ENCODE measurements at places on chromosomes 13 and 19.

DNA sequence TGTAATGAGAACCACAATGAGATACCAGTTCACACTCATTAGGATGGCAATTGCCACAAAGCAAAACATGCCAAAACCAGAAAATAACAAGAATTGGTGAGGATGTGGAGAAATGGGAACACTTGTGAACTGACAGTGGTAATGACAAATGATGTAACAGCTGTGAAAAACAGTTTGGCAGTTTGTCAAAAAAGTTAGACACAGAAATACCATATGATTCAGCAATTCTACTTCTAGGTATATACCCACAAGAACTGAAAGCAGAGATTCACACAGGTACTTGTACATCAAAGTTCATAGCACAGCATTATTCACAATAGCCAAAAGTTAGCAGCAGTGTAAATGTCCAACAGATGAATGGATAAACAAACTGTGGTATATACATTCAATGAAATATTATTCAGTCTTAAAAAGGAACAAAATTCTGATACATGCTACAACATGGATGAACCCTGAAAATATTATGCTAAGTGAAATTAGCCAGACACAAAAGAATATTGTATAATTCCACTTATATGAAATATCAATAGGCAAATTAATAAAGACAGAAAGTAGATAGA is 96.5 kb downstream of the UGGT2 start:
- DNase-seq: no peak

GRCh38 chr19:15292140-15292539 is 40.2 kb downstream of the BRD4 start:
- DNase-seq: no peak

DNA sequence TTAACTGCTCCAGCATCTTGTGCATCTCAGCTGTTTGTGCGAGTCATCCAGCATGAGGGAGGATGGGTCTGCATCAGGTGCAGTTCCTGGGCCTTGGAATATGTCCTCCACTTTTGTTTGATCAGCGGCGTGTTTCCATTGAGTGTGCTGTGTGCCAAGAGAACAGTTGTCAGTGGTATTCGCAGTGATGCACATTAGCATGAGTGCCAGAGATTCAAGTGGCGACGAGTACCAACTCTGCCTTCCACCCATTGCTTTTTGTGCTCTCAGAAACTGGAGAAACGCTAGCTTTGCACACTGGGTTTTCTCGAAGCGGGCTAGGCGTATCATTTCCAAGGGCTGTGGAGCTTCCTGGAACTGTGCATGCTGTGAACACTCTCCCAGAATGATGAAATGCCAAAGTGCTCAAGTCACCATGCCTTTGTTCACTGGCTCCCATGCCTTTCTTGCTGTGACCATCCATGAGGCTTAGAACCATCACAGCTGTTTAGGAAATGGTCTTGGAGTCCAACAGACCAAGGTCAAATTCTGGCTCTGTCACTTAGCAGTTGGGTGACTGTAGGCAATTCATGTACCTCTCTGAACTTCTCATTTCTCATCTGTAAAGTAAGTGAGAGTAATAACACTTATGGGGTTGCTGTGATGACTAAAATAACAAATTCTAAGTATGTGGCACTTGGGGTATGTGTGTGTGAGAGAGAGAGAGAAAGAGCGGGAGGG is 18.4 kb downstream of the LRCH1 start:
- DNase-seq: peak; percentile 66

DNA sequence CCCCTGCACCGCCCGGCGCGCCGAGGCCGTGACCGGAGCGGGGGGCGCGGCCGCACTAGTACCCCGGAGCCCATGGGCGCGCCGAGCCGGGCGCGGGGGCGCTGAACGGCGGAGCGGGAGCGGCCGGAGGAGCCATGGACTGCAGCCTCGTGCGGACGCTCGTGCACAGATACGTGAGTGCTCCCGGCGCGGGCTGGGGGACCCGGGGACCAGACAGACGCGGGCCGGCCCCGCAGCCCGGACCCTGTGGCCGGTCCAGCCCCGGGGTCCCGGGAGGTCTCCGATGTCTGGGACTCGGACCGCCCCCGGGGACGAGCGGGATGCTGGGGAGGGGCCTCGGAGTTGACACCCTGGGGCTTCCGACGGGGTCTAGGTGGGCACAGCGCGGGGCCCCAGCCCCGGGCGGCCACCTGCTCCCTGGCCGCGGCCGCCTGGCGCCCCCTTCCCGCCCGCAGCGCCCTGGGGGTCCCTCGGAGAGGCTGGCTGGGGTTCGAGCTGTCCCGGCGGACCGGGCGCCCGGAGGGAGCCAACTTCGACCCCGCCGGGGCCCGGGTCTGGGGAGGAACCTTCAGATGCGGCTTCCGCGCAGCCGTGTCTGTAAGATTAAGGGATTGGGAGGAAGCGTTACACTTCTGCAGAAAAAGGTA is 568 bp downstream of the ATP11A start:
- DNase-seq: peak; percentile 38

DNA sequence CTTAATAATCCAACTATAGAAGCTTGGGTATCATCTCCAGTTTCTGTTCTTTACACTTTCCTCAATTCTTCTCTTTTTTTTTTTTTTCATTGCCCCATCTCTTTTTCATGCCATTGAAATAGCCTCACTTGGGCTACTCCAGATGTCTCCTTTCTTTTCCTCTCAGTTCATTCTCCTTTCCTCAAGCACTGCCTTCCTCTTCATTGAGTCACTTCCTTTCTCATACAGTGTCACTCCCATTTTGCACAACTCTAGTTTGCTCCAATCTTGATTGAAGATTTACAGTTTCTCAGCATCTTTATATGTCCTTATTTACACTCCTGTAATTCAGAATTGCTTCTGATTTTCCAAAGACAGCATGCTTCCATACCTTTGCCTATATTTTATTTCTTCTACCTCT is 61.3 kb downstream of the IPO5 start:
- peak; percentile 81 for DNase-seq

DNA sequence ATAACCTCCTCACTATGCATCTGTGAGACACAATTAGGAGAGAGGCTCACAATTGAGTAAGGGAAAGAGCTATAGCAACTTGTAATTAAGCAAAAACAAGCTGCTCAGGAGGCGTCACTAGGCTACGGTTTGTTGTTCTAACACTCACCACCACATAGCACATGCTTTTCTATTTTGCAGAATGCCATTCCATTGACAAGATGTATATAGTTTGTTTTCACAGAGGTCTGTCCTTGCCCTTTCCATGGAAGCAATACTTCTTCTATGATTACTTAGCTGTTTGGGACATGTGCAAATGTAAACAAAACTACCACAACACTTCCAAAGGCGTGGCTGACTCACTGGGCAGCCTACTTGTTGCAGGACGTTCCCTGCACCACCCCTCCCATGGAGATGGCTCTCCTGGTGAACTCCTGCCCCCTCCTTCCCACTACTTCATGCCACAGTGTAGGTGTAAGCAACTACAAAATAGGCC is 33.9 kb upstream of the FAM216B start:
- DNase-seq: peak; percentile 86

DNA sequence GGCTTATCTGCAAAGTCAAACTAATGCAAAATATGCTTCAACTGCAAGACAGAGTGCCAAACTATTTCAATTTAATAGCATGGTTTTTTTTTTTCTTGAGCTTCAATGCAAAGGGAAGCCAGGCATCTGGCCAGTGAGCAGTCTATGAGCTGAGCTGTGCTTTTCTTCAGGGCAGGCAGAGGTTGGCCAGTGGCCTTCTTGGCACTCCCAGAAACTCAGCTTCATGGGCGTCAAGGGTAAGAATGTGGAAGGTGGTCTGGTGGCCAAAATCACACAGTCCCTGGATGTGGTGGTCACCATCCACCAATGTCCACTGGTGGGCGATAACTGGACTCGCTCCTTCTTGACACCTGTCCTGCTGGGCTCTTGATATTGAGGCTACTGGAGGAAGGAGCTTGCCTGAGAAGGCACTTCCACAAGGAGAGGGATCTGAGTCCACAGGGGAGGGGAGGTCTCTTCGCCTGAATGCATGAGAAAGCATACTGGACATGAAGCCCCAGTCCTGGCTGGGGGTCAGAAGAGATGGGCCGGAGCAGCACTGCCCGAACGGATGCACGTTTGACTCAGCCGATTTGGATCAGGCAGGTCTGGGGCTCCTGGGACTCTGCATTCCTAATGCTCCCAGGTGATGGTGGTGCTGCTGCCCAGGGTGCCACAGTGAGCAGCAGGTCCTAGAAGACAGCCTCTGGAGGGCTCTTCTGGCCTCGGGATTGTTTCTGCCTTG is 17.1 kb downstream of the COL4A2 start:
- no peak for DNase-seq

GRCh38 chr13:51057906-51058305 is 53.2 kb downstream of the C13orf42 start:
- DNase-seq: no peak

- no peak for DNase-seq
Measured at GRCh38 chr13:25890671-25891212, 161.1 kb downstream of the SHISA2 start.

DNA sequence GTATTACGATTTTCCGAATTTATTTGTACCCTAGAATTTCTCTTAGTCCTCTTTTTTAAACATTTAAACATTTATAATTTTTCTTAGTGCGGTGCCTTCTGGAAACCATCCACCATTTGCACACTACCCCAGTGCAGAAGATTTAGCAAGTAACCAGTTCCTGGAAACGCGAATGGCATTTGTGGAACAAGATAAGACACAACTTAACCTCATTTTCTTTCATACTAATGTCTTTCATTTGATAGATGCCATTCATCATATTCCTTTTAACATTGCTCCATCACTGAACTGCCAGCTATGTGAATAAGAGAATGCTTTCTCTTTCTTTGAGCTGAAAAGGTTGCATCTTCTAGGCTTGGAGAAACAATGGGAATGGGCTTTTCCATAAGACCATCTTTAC is 6.8 kb downstream of the FRY start:
- DNase-seq: no peak

- DNase-seq: peak; percentile 82
Measured at GRCh38 chr19:7925171-7925851, 624 bp downstream of the CTXN1 start.
